ENCODE measurements at places on chromosomes 12 and 14.

DNA sequence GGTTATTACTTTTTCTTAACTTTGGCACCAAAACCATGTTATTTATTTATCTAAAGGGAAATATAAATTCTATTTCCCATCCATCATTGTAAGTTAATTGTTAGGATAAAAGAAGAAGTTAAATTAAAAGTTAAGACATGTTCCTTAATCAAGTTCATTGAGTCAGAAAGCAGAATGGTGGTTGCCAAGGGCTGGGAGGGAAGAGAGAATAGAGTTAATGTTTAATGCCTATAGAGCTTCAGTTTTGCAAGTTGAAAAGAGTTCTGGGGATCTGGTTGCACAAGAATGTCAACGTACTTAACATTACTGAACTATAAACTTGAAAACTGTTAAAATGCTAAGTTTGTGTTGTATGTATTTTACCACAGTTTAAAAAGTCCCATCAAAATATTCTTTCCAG, 63.2 kb upstream of the NR2C1 start:
- no peak for DNase-seq

DNA sequence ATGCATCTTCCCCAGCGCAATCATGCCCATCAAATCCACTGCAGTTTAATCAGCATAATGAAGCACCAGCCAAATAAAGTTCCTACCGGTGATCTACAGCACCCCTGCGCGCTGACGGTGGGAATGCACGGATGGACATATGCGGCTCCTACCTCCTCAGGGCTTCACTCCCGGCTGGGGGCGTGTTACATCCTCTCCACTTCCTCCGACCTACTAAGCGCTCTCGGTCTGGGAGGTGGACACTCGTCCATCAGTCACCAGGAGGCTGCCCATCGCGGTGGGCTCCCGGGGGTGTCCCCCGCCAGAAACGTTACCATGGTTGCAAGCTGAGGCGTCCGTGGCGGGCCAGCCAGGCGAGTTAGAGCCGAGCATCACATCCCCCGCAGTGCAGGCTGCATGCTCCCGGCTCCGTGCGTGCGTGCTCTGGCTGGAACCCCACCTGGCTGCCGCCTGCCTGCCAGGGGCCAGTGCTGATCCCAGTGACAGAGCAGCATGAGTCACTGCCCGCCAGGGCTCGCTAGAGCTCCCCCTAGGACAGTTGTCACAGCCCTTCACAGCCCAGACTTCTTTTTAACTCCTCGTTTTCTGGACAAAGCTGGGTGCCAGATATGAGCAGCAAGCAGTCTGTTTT, 73.0 kb downstream of the CIT start:
- DNase-seq, result no peak

GRCh38 chr12:96077081-96077480, 41.7 kb upstream of the LTA4H start:
- DNase-seq, result no peak

GRCh38 chr12:77725611-77726010, 105.1 kb upstream of the NAV3 start:
- no peak for DNase-seq

- DNase-seq, result no peak
Observed at GRCh38 chr14:93619176-93619793, 169.0 kb downstream of the PRIMA1 start.

DNA sequence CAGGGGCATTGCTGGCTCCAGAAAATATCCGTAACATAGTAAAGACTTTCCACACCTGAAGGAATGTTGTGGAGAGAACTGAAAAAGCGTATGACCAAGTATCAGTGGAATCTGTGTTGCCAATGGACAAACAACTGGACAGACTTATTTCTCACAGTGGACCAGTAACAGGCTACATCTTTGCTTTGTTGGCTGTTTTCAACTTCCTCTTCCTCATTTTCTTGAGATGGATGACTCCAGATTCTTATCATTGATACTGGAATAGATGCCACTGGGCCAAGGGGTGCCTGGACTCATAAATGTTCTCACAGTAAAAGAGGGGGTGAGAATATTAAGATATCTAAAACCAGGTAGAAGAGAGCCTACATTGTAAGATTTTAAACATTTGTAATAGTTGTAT, 6.4 kb downstream of the GAS2L3 start:
- DNase-seq, result no peak

- DNase-seq, result no peak
Observed at GRCh38 chr14:36654794-36655381, 6.8 kb upstream of the PAX9 start.

DNA sequence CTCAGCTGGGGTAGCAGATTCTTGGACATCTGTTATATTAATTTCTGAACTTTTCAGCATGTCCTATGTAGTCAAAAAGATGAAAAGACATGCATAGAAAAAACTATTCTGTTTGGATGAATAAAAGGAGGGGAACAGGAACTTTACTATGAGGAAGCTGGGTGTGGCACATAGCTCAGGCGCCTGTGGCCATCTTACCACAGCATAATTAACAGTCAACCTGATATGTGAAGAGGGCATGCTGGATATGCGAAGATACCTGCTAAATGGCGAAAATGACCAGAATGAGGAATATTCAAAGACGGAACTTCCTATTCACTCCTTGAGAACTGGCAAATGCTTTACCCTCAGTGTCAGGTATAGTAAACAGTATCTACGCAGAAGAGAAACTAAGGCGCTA, 18.4 kb downstream of the SETD3 start:
- DNase-seq, result no peak

DNA sequence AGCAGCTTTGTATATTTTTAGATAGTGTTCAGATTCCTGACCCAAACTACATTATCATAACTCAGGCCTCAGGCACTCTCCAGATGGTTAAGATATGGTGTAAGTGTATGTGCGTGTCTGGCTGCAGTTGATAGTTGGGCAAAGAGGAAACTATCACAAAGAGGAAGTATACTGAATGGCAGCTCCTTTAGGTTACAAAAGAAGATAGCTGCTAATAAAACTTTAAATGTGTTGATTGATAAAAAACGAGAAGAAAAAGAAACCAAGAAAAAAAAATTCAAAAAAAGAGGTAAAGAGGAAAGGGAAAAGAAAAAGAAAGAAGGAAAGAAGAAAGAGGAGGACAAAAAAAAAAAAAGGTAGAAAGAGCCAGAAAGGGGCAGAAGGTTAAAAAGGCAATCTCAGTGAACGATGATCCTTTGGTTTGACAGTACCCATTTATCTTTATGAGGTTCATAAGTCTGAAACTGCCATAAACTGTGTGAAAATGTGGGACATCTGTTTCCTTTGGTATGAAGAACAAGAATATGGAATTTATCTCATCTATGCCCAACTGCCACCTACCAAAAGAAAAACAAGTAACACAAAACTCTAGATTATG, 42.2 kb downstream of the TAOK3 start:
- DNase-seq, result no peak

- no peak for DNase-seq
Observed at GRCh38 chr12:128606051-128606450, 217.7 kb downstream of the SLC15A4 start.

DNA sequence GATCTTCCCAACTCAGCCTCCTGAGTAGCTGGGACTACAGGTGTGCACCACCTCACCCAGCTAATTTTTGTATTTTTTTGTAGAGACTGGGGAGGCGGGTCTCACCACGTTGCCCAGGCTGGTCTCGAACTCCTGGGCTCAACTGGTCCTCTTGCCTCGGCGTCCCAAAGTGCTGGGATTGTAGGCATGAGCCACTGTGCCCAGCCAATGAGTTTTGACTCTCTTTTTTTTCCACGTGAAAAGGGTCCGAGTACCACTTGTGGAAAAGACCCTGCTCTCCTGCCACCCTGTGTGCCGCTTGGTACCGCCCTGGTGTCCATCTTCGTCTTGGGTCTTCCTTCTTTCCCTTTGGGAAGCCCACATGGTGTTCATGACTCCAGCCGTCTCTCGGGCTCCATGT, 17.6 kb downstream of the TEDC1 start:
- DNase-seq, result no peak

DNA sequence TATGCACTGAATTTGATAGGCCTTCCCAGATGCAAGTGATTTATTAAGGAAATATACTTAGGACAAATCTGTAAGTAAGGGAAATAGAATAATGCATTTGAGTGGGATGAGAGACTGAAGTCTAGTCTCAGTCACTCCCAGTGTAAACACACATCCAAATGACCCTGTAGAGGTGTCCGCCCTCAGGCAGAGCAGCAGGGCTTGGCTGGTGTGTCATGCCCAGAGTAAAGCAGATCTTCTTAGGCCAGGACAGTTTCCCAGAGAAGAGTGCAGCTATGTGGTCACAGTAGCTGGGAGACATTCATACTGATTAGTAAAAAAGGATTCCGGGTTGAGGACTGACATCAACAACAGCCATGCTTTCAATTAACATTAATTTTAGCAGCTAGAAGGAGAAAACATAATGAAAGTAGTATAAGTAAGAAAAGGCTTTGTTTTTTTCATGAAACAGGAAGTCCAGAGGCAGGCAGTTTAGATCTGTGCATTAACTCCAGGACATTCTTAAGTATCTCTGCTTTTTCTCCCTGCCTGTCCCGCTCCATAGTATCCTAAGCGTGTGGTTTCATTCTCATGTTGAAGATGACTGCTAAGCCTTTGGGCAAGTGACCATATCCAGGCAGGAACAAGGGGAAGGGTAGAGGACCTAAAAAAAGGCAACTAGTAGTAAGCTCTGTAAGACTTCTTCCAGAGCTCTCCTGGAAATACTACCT, 35.7 kb downstream of the CNTN1 start:
- no peak for DNase-seq

- no peak for DNase-seq
Observed at GRCh38 chr12:107525719-107526554, 159.7 kb upstream of the PWP1 start.

GRCh38 chr12:71392521-71393145, 47.0 kb upstream of the LGR5 start:
- DNase-seq, result no peak

- no peak for DNase-seq
Observed at GRCh38 chr12:63846238-63846967, 1.9 kb downstream of the SRGAP1 start.

- DNase-seq, result no peak
Observed at GRCh38 chr14:85565862-85566296, 35.9 kb downstream of the FLRT2 start.

DNA sequence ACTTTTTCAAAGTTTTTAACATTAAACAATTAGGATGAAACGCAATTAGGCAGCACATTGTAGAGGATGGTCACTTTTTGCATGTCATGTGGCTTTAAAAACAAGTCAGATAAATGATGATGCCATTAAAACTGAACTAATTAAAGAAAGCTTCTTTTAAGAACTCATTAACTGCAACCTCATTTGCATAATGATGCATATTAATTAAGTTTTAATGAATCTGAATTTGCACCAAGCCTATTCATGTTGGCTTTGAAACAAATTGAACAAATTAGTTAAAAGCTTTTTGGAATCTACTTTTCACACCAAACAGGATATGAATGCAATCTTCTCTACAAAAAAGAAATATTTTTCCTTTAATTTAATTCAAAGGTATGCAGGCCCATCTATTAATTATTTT, 499.0 kb downstream of the VRK1 start:
- no peak for DNase-seq

DNA sequence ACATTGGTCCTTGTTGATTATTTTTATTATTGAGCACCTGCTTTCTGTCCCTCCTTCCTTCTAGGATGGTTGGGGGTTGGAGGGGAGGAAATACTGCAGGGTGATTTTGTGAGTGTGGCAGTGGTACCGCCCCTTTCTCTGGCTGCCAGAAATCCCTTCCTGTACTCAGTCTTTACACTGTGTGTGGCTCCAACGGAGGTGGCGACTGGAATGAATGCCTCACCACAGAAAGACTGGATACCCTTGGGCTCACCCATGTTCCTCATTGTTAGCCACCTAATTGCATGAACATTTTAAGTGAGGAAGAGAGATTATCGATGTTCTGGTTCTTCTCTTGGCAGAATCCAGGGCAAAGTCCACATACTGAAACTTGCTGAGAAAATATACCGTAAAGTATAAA, 272.0 kb upstream of the E2F7 start:
- no peak for DNase-seq

DNA sequence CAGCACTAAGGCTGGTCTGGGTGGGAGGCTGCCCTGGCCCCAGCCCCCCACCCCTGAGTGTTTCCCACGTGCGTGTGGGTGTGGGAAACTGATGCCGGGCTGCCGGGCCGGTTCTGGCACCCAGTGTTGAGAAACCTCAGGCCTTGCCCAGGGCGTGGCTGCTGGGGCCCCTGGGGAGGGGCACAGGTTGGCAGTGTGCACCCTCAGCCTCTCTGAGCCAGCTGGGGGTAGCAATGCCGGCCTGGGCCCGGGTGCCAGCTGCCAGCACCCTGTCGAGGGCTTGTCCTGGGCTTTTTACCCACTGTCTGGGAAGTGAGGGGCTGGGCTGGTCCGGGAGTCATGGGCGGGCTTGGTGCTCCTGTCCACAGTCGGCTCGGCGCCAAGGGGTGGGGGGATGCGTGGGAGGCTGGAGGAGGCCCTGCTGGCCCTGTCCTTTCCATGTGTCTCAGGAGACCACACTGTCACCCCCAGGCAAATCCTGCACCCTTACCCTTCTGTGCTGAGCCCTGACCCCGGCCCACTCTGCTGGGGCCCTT, 15.7 kb downstream of the ASPG start:
- no peak for DNase-seq

GRCh38 chr12:130192642-130193345, 30.5 kb downstream of the FZD10 start:
- no peak for DNase-seq

DNA sequence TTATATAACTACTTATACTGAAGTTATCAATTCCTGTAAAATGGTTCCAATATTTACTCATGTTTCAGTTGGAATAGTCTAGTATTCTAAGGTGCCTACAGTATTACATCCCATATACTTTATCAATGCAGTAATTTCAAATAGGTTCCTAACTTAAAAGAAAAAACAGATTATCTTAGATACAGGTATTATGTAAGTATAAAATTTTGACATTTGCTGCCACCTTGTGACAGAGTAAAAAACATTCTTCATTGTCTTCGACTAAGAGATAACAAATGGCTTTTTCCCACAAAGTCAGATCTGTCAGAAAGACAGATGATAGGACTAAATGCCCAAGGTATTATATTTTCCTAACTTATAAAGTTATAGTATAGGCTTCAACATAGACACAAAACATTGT, 78.7 kb downstream of the TXNDC16 start:
- no peak for DNase-seq
